ENCODE measurements at places on chromosomes 2 and 18. TPM values are rescaled to one million over a fixed set of nuclear protein-coding genes. Genes with fewer than 3 reads are reported as not detected.

GRCh38 chr2:5548991-5549715, 143.0 kb upstream of the SOX11 start:
- no peak for DNase-seq
- H3K27me3 ChIP-seq, result no peaks in the 10 kb centered on the region
- H3K36me3 ChIP-seq, result no peaks in the 10 kb centered on the region
- H3K4me3 ChIP-seq, result no peak overlapping the region
- no peak overlapping the region for H3K27ac ChIP-seq

Gene FSIP2
- 0.38 TPM for polyA plus RNA-seq

- H3K27me3 ChIP-seq, result no peaks in the 10 kb centered on the region
- peaks cover 50% of the 10 kb centered on the region for H3K4me1 ChIP-seq
- H3K36me3 ChIP-seq, result no peaks in the 10 kb centered on the region
Measured at GRCh38 chr2:237300739-237301138, 113.2 kb downstream of the COL6A3 start.

- H3K4me1 ChIP-seq, result peaks cover 20% of the 10 kb centered on the region
- H3K27me3 ChIP-seq, result no peaks in the 10 kb centered on the region
- no peak overlapping the region for H3K27ac ChIP-seq
- H3K4me3 ChIP-seq, result no peak overlapping the region
- DNase-seq, result no peak
Measured at GRCh38 chr2:200618590-200619021, 32.8 kb downstream of the AOX1 start.

Gene SLC40A1
- polyA plus RNA-seq, result 0.18 TPM

Gene MC5R
- polyA plus RNA-seq, result not detected

DNA sequence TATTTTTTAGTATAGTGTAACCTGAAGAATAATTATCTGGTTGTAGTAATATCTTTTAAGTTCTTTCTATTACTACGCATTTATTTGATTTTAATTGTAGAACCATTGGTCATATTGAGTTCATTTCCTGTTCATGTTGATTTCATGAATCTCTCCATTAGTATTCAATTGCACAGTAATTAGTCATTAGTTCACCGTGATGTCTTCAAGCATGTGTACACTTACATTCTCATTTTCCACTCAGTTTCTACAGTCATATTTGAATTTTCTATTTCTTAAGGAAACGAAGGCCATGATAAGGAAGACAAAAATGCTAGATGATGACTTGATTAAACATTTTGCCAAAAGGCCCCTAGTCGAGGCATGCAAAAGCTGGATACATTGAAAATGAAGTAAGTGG, 333.7 kb upstream of the FANCL start:
- H3K4me3 ChIP-seq, result no peak overlapping the region
- DNase-seq, result no peak
- no peaks in the 10 kb centered on the region for H3K27me3 ChIP-seq
- no peaks in the 10 kb centered on the region for H3K36me3 ChIP-seq
- peaks cover 2% of the 10 kb centered on the region for H3K4me1 ChIP-seq

- H3K27me3 ChIP-seq, result peaks cover 7% of the 10 kb centered on the region
- no peaks in the 10 kb centered on the region for H3K4me1 ChIP-seq
- no peaks in the 10 kb centered on the region for H3K36me3 ChIP-seq
- no peak overlapping the region for H3K27ac ChIP-seq
- DNase-seq, result no peak
- no peak overlapping the region for H3K4me3 ChIP-seq
Measured at GRCh38 chr2:85695691-85696668, 1.8 kb downstream of the GNLY start.

GRCh38 chr2:153105829-153106578, 372.6 kb downstream of the RPRM start:
- no peak for DNase-seq
- no peak overlapping the region for H3K4me3 ChIP-seq
- no peaks in the 10 kb centered on the region for H3K27me3 ChIP-seq
- no peaks in the 10 kb centered on the region for H3K36me3 ChIP-seq
- H3K27ac ChIP-seq, result no peak overlapping the region

GRCh38 chr2:172613615-172614231, 57.8 kb downstream of the PDK1 start:
- no peak overlapping the region for H3K27ac ChIP-seq
- H3K27me3 ChIP-seq, result no peaks in the 10 kb centered on the region
- no peaks in the 10 kb centered on the region for H3K4me1 ChIP-seq
- H3K4me3 ChIP-seq, result no peak overlapping the region
- no peak for DNase-seq

- no peak overlapping the region for H3K4me3 ChIP-seq
- peaks cover 21% of the 10 kb centered on the region for H3K4me1 ChIP-seq
- H3K36me3 ChIP-seq, result no peaks in the 10 kb centered on the region
- DNase-seq, result no peak
- H3K27me3 ChIP-seq, result no peaks in the 10 kb centered on the region
Measured at GRCh38 chr2:42841344-42841743, 49.0 kb upstream of the HAAO start.

Gene CDH2
- polyA plus RNA-seq, result 0.46 TPM

Gene DSG3
- polyA plus RNA-seq, result 488 TPM

All from keratinocyte (primary cell).